ENCODE measurements at places on chromosomes 4 and X.
A peak's percentile ranks its signal among the peaks of the same experiment; 100 is the strongest.

GRCh38 chr4:173019664-173020063, 148.9 kb upstream of the GALNT7 start:
- no peak for DNase-seq

- DNase-seq = peak; percentile 6
Observed at GRCh38 chrX:70196961-70197720, 19.9 kb downstream of the DGAT2L6 start.

- DNase-seq = no peak
Observed at GRCh38 chrX:108223585-108223984, 132.0 kb downstream of the ATG4A start.

DNA sequence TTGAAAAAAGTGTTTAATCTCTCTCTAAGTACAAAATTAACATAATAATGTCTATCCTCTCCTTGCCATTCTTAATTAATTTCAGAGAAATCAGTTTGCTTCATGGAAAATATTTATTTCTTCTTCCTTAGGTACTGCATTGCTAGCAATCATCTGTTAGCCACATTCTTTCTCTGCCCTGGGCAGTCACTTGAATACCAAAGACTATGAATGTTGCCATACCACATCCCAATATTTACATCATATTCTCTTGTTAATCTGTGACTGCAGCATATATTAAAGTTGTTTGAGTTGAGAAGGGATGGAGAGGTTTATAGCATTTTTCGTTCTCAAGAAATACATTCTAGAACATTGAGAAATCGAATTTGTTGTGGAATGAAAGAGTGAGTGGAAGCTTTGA, 672.8 kb downstream of the PCDH7 start:
- no peak for DNase-seq

GRCh38 chrX:154046031-154046781, 26.5 kb upstream of the IRAK1 start:
- no peak for DNase-seq

DNA sequence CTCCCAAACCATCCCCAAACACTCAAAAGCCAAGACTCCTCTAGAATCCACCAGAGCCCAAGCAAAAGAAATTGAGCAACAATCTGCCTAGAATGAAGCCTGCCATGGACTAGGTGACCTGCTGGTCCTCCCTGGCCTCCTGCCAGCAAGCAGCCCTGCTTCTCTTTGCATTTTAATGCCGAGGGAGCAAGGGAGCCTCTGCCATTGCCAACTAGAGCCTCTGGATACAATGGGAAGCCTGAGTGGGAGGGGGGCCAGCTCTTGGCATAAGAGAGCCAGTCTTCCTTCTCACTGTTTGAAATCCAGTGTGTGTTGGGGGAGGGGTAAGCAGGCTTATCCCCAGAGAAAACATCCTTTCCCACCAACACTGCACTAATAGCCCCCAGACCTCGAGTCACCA, 1.5 kb upstream of the GDPD2 start:
- no peak for DNase-seq

GRCh38 chrX:104921584-104922205, 298.8 kb downstream of the TEX13A start:
- no peak for DNase-seq

DNA sequence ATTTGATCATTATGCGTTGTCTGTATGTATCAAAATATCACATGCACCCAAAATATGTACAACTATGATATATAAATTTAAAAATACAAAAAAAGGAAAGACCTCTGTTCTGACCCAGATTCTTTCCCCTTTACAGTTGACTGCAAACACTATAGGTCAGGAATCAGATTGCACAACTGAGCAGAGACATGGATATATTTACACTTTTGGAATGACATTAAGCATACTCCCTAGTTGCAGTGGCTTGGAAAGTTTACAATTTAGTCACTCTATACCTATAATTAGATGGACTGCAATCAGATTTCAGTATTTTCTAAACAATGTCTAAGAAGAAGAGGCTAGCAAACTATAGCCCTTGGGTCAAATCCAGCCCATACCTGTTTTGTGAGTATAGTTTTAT, 98.5 kb upstream of the INPP4B start:
- DNase-seq = no peak

GRCh38 chr4:15659768-15660570, 4.8 kb upstream of the FBXL5 start:
- no peak for DNase-seq

- DNase-seq = no peak
Observed at GRCh38 chr4:78426972-78427371, 124.6 kb upstream of the ANXA3 start.

GRCh38 chrX:103687696-103688201, 1.2 kb upstream of the MORF4L2 start:
- peak; percentile 8 for DNase-seq

GRCh38 chrX:2406891-2407518, 93.8 kb downstream of the DHRSX start:
- no peak for DNase-seq

DNA sequence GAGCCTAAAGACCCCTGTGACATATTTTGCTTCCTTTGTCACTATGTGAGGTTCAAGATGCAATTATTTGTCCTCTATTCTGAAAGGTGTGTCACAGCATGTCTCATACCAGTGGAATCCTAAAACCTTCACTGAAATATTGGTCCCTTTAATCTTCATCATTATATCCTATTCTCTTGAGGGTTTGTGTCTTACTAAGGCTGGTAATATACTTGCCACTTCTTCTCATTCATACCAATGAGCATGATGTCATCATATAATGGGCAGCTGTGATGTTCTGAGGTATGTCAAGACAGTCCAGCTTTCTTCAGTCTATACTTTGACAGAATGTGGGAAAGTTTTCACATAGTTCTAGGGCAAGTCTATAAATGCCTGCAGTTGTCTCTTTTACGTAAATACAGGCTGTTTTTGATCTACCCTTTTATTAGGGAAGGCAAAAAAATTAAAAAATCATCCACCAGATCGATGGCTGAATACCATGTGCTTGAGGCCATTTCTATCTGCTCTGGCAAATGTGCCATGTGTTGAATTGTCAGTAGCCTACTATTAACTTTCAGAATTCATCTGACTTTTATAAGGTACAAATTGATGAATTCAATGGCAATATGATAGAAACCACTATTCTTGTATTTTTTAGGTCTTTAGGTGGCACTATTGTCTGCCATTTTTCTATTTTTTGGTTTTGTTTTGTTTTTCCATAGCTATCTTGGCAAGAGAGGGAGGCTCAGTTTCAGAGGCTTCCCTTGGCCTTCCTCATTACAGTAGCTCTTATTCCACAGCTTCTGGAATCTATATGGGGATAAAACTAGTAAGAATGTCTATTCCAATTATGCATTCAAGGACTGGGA, 209.0 kb downstream of the PPARGC1A start:
- DNase-seq = no peak

GRCh38 chr4:69859140-69859685, 732 bp downstream of the SULT1E1 start:
- no peak for DNase-seq

- no peak for DNase-seq
Observed at GRCh38 chr4:181030961-181031360, 1212.2 kb upstream of the TENM3 start.

DNA sequence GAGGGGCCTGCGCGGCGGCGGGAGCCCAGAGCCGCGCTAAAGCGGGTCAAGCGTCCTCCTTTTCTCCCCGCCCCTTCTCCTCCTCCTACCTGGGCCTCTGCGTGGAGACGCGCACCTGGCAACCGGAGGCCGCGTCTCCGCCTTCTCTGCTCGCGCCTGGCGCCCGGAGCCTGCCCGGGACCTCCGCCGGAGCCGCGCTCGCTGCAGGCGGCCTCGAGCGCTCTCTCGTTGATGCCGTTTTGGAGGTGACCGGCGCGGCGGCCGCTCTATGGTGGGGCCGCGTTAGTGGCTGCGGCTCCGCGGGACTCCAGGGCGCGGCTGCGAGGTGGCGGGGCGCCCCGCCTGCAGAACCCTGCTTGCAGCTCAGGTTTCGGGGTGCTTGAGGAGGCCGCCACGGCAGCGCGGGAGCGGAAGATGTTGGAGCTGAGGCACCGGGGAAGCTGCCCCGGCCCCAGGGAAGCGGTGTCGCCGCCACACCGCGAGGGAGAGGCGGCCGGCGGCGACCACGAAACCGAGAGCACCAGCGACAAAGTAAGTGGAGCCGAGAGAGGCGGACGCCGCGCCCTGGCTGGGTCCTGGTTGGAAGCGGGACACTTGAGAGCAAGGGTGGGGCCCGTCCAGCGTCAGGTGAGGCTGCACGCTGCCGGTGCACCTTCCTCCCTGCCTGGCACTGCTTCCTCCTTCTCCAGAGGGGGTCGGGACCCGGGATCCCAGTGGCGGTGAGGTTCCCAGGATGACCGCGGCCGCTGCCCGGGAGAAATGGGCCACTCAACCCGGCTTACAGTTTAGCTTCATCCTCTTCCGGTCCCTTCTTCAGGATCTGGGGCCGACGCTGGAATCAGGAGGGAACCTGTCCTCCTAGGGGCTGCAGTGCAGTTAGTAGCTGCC, at the start of gene CDS1:
Gene CDS1 (plus strand): TSS at position 140 of the 888 bp plus-strand sequence. CDS start 275 bp downstream, at position 415.
- DNase-seq = no peak

GRCh38 chr4:124997991-124998390, 285.5 kb upstream of the ANKRD50 start:
- no peak for DNase-seq

- DNase-seq = no peak
Observed at GRCh38 chr4:107897823-107898222, 33.5 kb upstream of the CYP2U1 start.

GRCh38 chrX:26597981-26598380, 382.0 kb downstream of the MAGEB5 start:
- DNase-seq = no peak

- DNase-seq = no peak
Observed at GRCh38 chrX:57241967-57242366, 44.5 kb upstream of the FAAH2 start.

DNA sequence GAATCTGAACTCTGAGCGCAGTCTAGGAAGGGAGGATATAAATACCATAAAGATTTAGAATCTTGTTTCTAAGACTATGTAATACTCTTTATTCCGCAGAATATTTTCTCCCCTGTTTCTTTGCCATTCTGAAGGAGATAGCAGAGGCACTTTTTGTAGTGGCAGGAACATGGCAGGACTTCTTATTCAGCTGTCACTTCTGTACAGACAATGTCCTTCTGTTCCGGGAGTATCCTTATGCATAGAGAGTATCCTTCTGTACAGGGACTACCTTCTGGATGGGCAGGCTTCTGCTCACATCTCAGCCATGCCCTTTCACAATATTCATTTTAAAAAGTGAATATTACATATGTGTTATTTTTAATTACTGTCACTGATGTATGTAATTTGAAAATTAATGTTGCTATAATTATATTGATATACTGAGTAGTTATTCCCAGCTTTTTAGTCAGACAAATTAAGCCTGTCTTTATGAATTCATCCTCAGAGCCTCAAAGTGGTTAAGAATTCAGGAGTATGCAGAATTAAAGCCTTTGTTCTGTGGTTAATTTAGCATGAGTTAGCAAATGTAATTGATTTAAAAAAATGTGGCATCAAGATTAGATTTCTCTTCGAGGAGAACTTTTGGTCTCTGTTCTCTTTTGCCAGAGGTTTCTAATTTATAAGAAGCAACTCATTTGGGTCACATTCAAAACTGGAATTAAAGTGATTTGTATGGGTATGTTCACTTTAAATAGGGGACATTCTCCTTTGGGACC, 174.4 kb downstream of the FHIP1A start:
- no peak for DNase-seq

DNA sequence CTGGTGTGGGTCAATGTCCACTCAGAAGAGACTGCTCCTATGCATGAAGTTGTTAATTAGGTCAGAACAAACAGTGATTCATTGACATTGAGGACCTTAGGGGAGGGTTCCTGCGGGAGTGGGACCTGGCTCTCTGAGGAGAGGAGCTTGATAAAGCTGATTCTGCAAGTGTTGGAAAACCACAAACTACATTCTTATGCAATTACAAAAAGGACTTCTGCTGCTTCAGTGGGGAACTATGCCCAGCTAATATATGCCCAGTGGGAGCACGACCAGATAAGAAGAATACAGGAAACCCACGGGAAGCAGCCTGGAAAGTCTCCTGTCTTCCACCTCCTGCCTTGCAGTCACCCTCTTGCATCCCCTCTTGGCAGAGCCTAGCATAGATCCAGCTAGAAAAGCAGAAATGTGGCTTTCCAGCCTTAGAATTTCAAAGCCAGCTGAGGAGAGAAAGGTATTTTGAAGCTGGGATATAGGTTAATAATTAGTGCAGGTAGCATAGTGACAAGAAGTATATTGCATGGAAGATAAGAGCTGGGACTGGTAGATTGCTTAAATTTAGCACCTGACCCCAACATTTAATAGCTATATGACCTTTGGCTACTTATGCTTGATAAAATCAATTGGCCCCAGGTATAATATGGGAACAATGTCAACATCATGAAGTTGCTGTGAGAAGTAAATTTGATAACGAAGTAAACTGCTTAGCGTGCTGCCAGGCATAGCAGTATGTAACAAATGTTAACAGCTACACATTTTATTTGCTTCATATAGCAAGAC, 34.9 kb upstream of the UGT8 start:
- no peak for DNase-seq

DNA sequence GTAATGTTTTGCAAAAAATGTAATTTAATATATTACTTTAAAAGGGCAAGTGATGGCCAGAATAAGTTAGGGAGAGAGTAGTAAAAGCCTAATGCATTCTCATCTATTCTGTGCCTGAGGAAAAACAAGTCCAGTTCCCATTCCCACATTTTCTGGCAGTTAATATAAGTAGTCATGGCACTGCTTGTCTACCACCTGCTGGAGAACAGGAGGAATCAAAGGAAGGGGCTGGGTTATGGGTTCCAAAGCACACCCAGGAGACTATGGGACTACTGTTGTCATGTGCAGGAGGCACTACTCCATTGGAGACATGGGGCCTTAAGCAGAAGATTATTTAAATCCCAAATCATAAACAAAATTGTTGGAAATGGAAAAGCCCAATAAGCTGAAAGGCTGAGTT, 2618.6 kb downstream of the ARAP2 start:
- DNase-seq = no peak

GRCh38 chrX:154594491-154594890, 9.6 kb downstream of the CTAG1A start:
- no peak for DNase-seq

GRCh38 chr4:2824329-2824835, 19.3 kb upstream of the ADD1 start:
- DNase-seq = no peak

DNA sequence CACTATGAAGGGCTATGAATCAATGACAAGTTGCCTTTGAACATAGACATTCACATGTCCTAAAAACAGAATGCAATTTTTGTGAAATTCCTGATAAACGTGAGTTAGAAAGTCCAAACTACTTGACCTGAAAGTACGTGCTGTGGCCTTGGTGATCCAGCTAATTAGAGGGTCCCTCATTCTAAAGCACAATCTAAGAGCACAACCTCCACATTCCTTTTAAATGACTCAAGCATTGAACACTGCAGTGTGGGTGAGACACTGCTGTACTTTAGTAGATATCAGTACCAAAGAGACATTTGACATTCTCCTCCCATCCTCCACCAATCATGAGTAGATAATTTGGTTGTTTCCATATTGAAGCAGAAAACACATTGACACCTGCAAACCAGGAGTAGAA, 73.5 kb downstream of the FAM47B start:
- no peak for DNase-seq

- DNase-seq = no peak
Observed at GRCh38 chrX:110414273-110414672, 55.6 kb downstream of the RTL9 start.
